ENCODE measurements at places on chromosomes 16 and 17.

DNA sequence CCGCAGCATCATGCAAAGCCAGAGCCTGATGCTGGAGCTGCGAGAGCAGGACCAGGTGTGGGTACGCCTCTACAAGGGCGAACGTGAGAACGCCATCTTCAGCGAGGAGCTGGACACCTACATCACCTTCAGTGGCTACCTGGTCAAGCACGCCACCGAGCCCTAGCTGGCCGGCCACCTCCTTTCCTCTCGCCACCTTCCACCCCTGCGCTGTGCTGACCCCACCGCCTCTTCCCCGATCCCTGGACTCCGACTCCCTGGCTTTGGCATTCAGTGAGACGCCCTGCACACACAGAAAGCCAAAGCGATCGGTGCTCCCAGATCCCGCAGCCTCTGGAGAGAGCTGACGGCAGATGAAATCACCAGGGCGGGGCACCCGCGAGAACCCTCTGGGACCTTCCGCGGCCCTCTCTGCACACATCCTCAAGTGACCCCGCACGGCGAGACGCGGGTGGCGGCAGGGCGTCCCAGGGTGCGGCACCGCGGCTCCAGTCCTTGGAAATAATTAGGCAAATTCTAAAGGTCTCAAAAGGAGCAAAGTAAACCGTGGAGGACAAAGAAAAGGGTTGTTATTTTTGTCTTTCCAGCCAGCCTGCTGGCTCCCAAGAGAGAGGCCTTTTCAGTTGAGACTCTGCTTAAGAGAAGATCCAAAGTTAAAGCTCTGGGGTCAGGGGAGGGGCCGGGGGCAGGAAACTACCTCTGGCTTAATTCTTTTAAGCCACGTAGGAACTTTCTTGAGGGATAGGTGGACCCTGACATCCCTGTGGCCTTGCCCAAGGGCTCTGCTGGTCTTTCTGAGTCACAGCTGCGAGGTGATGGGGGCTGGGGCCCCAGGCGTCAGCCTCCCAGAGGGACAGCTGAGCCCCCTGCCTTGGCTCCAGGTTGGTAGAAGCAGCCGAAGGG, 24.2 kb downstream of the C1QTNF1 start:
- DNase-seq, result no peak

GRCh38 chr17:17079761-17080160, 37.5 kb downstream of the MPRIP start:
- DNase-seq, result no peak

GRCh38 chr16:56102183-56102686, 89.1 kb upstream of the GNAO1 start:
- DNase-seq, result peak; percentile 24

DNA sequence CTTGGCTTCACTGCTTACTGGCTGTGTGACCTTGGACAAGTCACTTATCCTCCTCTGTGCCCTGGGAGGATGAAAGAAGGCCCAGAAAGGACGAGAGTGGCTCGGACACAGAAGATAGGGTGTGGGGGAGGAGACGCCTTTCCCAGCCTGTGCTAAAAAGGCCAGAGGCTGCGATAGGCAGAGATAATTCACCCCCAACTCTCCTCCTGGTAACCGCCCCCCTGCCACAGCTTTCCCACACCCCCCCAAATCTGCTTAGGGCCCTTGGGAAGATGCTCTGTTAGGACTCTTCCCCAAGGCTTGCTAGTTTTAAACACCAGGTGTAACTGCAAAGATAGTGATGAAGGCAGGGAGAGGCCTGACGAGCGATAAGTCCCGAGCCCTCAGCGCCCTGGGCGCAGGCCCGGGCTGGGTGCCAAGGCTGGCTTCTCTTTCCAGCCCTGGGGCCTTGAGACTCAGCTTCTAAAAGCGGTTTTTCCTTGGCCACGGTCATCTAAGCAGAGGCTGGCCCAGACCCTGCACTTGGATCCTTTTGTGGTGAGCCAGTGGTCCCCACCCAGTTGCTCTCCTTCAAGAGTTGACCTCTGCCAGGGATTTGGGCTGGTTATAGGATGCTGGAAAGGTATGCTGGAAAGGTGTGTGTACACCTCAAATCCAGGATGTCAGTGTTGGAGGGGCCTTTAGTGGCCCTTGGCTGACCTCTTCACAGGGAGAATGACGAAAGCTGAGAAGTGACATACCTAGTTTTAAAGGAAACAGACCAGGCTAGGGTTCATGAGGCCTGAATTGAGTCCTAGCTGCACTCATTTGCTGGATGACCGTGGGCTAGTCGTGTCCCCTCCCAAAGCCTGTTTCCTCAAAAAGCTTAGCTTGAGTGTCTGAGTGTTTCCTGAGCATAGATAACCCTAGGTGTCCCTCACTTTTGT, 3.4 kb upstream of the PPP1R9B start:
- DNase-seq, result no peak

GRCh38 chr17:82184761-82185160, 27.9 kb downstream of the CCDC57 start:
- DNase-seq, result peak; percentile 38

DNA sequence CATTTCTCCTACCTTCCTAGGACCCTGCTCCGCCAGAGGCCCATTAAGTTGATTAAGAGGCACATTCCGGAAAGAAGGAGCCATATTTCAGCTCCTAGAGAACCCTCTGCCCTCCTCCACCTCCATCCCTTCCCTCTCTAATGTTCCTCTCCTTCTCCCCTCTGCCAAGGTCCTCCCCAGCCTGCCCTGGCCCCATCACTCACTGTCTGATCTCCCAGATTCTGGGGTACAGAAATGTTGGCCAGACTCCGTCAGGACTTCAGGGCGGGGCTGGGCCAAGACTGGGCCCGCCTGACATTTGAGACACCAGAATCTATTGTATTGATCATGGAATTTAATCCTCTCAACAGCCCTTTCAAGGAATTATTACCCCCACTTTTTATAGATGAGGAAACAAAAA, 136.1 kb downstream of the TMEM132E start:
- no peak for DNase-seq

GRCh38 chr16:65481956-65482355, 360.1 kb upstream of the CDH11 start:
- no peak for DNase-seq

DNA sequence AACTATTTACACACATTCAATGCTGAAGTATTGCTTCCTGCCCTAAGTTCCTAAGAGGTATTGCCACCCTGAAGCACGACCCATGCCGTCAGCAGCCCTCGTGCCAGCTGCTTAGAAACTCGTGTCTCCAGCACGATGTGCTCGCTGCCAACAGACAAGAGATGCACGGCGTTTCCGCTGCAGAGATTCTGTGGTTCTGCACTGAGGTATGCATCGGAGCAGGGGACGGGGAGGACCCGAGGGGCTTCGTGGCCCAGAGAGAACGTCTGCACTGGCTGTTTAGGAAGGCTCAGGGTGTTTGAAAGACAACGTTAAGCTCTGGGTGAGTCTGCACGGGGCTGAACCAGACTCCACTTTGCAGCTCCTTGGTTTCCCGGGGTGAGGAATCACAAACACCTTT, 82.7 kb upstream of the CREBBP start:
- DNase-seq, result no peak
